ENCODE measurements at places on chromosomes 1 and 21.

GRCh38 chr1:227223171-227223806 is 95.0 kb downstream of the CDC42BPA start:
- no peak for DNase-seq

DNA sequence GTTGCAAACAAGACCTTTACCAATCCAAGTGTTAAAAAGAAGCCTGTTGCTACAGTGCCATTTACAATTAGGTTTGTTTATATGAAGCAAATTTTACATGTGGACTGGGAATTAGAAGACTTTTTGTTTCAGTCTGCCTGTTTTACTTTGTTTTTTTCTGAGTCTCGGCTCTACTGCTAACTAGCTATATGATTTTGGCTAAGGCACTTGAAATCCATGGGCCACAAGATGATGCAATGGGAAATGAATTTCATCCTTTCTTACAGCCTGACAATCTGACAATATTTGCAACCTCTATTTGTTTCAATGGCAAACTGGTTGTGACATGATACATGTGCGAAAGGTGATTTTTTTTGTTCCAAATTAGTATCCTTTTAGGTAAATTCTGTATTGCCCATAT is 3.7 kb upstream of the PEX11B start:
- no peak for DNase-seq

DNA sequence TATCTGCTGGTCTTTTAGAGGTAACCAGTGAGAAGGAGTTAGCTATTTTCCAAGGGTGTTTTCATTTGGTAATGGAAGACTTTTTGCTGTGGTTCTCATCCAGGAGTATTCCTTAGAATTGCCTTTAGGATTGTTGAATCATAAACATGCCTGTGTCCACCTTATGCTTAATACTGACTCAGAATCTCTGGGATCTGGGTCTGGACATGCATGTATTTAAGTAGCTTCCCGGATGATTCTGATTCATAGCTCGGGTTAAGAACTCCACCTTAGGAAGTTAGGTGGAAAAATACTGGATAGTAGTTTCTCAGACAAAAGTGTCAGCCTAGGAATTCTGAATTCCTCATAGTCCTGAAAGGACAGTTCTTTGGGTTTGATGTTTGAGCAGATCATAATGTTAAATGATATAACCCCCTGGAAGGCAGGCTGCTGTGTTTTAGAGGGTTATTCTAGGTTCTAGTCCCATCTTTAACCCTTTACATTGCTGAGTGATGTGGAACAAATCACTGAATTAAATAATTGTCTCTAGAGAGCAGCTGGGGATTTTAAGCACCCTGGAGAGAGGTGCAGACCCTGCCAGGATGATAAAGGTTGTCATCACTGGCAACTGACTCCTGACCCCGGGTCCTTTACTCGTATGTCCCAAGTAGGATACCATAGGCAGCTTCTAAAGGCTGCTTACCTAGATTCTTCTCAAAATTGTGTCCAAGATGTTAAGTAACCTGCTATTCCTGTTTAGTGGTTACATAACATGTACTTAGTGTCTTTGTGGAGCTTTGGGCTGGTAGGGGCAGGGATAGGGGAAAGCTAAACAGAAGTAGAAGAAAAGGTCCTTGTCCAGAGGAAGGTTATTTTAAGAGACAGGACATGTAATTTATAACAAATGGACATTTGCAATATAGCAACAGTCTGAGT is 14.5 kb upstream of the C4BPB start:
- DNase-seq: no peak

GRCh38 chr1:180976191-180976590 is 46.5 kb downstream of the STX6 start:
- DNase-seq: no peak
